CD8-positive, alpha-beta memory T cell (primary cell): ENCODE measurements at places on chromosomes 4 and X.

- DNase-seq, result no peak
These were observed 164.4 kb upstream of the POF1B start for GRCh38 chrX:85543866-85544265.

DNA sequence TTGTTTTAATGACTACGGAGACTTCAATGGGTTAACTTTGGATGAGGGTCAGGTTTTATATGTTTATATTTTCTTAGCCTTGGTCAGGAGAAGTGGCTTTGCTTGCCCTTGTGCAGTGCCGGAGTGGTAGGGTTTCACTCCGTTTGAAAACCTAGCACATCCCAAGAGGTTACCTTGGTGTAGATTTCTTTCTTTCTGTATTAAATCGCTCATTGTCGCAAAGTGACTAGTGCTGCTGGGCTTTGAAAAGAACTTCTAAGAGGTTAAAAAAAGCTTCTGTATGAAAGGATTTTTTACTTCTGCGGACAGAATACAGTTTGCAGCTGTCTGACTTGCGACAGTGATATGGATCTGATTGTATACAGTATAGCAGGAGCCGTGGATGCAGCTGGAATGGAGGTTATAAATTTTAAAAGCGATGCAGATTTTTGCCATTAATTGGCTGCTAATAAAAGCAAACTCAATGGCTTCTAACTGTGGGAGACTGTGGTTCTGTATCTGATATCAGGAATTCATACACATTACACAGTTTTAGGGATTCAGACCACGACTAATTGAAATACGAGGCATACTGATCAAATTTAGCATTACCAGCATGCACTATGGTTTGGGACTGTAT, 340.9 kb upstream of the PITX2 start:
- DNase-seq, result no peak

DNA sequence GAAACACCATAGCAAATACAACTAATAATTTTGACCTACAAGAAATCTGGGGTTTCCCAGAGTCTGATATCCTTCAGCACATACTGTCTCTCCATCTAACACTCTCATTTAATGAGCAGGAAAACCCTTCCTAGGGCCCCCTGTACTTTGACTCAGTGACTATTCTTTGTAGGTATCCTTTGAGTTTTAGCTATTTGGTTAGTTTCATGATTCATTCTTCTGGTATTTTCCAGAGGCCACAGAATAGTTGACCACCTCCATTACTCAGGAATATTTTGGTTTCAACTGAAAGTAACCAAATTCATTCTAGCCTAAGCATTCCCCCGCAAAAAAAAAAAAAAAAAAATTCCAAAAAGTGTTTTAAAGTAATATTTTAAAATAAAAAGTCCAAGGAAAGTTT, 140.0 kb downstream of the IDS start:
- no peak for DNase-seq

DNA sequence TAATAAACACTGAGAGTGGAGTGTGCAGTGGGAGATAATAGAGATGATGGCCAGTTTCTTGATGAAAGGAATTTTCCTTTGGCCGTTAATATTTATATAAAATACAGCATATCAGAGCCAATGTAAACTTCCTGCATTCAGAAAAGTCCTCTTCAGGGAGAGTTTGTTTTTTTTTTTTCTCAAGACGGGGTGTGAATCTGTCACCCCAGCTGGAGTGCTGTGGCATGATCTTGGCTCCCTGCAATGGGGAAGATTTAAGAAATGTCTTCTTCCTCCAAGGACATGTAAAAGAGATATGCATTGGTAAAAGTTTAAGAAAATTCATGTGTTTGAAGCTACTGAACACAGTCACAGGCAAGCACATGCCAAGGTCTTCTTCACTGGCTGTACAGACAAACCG, 25.4 kb upstream of the TBC1D9 start:
- no peak for DNase-seq

- DNase-seq, result no peak
These were observed 25.7 kb downstream of the SLC9B2 start for GRCh38 chr4:103050736-103051436.

DNA sequence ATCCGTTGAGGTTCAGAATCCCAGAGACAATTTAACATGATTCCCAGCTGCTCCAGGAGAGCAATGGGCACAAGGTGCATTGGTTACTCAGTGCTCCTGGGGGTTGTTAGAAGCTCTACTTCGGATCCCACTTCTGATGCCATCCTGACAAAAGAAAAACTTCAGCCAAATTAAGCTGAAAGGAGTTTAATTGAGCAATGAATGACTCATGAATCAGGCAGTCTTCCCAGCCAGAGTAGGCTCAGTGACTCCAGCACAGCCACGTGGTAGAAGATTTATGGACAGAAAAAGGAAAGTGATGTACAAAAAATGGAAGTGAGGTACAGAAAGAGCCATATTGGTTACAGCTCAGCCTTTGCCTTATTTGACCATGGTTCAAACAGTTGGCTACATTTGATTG, 95.7 kb downstream of the PWWP3B start:
- DNase-seq, result no peak

DNA sequence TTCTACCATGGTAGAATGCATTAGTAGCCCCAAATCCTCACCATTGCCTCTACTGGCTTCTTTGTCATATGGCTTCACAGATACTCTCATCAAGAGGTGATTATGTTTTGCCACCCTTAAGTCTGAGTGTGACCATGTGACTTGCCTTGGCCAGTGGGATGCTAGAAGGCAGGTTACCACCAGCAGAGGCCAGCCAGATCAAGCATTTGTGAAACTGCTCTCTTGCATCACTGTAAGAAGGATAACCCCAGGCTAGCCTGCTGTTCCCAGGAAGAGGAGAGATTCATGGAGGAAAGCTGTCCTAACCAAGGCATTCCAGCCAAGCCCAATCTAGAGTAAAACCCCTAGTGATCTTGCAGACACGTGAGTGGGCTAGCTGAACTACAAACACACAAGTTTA, 46.8 kb downstream of the USP46 start:
- DNase-seq, result no peak

DNA sequence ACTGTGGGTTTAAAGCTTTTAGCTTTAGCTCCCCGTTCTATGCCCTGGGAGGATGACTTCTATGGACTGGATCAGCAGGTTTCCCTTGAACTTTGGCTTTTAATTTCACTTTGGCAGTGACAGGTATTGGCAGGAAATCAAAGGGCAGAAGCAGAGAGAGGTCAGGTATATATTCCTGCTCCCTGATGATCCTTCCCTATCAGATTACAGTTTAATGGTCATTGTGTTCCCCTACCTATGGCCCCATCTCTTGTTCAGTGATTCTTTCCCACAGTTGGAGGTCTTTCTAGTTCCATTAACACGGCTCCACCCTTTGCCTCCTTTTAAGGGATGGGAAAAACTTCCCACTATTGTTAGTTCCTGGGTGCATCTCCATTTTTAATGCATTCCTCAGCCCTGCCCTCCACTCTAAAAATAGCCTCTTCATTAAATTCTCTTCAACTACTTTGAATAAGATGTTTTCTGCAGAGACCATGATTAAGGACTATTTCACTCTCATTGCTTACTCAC, 107.8 kb upstream of the TMEM47 start:
- DNase-seq, result no peak

- no peak for DNase-seq
These were observed 30.9 kb downstream of the CXorf58 start for GRCh38 chrX:23938690-23939089.

DNA sequence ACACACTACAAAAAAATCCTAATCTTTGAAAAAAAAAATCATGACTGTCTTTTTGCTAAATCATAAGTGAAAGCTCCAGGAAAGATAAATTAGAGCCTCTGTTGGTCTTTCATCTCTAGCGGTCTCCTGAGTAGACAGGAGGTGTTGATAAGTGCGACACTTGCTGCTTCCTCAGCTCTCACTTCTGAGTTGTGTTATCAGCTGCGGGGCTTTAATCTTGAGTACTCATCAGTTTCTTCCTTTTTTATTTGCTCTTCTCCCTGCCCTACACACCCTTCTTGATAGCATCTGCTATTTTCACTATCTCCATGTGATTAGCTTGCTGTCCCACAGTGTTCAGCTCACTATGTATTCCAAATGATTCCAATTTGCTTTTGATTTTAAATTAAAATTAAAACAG, 1449.2 kb downstream of the C4orf33 start:
- DNase-seq, result no peak

DNA sequence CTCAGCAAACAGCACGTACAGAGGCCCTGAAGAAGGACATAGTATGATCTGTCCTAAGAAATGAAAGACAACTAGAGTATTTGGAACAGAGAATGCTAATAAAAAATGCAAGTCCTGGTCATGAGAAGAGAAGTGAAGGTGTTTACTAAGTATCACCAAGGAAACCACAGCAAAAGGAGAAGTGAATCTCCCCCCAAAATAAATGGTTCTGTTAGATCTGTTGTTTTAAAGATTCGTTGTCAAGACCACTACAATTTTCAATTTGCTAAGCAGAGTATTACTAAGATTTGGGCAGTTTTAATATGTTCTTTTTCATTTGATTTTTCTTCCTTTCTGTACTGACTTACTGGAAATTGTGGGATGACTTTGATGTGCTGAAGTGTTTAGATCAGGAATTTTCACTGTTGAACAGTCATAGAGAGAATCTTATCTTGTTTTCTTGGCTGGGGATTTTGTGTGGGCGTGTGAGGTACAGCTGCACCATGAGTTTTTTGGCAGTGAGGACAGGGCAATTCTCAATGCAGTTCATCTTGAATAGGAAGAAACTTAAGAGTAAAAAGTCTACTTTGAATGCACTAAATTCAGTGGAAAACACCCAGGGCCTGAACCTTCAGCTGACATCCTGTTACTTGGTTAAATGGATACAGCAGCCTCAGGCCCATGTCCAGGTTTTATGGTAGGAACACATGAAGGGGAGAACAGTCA, 132.2 kb downstream of the STIM2 start:
- no peak for DNase-seq

DNA sequence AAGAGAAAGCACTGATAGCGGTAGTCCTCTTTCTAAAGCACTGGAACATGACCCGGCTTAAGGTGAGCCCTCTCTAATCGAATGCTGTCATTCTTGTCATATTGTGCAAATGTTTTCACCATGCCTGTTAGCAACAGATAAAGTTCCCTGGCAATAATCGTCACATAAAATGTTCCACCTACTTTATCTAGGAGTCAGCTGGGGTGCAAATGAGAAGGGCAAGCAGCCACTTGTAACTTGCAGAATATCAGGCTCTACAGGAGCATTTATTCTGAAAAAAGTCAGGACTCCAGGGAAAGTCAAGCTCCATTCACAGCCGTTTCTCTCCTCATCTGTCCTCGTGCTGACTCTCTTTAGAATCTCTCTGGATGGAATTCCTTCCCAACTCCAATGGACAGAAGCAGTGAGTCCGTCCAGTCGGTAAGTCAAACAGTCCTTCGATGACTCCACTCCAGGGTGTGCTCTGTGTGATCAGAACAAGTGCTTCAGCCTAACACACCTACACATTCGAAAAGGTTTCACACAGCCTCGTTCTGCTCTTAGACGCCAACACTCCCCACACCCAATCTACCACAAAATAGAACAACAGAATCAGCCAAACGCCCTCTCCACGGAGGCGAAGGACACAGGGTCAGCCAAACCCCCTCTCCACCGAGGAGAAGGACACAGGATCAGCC, 101.7 kb upstream of the FRG1 start:
- no peak for DNase-seq

DNA sequence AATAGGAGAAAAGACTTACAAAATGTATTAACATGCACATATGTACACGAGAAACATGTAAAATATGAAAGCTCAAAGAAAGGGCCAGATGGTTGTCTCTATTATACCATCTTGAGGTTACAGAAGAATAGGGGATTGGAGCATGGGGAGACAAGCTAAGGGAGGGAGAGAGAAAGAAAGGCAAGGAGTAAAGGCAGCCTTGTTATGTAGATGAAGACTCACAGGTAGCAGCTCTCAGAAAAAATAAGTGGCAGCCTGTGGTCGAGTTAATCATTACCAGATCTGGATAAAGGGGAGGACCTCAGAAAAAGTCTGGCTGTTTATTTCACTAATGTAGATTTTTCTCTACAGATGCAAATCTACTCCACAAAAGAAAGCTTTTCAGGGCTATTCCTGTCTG, 26.6 kb upstream of the PPP1R2C start:
- no peak for DNase-seq

DNA sequence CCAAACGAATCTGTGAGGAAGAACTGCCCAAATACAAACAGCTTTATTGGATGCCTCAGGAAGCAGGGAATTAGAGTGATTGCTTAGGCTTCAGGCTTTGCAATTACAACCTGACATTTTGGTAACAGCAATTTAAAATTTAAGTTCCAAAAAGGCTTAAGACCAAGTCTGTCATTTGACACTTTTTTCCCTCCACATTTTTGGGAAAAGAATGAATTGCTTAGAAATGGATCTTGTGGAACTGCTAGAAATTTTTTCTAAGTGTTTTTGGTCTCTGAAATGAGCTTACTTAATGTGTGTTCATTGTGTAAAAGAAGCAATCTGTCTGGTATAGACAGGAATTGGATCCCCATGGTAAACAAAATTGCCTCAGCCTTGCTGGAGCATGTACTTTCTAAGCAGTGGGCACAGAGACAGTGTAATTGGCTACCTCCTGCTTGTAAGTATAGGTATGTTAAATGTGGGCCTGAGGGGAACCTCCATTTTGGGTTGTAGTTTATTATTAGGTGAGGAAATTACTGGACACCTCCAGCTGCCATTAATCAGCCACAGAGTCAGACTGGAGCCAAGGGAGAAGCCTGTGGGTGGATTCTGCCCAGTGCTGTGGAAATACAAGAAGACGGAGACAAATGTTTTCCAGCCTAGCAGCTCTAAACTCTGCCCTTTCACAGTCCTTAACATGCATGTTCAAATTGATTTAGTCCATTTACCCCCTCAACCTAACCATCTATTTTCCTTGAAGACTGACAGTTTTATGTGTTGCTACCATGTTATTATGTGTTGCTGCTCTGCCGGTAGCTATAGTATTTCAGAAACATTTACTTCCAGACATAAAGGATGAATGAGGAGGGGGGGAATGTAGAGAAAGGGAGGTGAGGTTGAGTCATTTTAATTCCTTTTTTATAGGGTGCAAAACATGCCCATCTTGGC, 473.0 kb downstream of the SPRY1 start:
- DNase-seq, result no peak

DNA sequence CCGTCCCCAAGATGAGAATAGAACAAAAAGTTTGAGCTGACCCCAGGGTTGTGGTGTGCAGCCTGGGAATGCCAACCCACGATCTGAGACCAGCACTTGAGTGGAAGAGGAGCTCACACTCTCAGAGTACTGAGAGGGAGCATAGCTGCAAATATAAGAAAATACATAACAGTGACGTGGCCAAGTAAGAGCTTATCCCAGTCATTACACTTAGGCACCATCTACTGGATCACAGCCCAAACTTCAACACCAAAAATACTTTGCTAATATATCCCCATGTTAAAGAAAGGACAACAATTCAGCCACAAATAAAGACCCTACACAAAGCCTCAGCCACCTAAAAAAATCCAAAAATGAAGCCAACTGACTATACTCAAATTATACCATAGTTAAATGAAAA, 33.3 kb upstream of the CXCL6 start:
- DNase-seq, result no peak
